HT-29 (cell line): ENCODE measurements at places on chromosomes 2 and 18.
A peak's percentile ranks its signal among the peaks of the same experiment; 100 is the strongest.

GRCh38 chr2:104969564-104969963, 68.3 kb upstream of the MRPS9 start:
- DNase-seq: peak; percentile 22

- no peak for DNase-seq
These were observed 698.0 kb downstream of the TDRD15 start for GRCh38 chr2:21821672-21822227.

GRCh38 chr2:178943745-178944144, 106.2 kb downstream of the CCDC141 start:
- DNase-seq: no peak

GRCh38 chr2:104790901-104791495, 62.9 kb upstream of the POU3F3 start:
- no peak for DNase-seq

DNA sequence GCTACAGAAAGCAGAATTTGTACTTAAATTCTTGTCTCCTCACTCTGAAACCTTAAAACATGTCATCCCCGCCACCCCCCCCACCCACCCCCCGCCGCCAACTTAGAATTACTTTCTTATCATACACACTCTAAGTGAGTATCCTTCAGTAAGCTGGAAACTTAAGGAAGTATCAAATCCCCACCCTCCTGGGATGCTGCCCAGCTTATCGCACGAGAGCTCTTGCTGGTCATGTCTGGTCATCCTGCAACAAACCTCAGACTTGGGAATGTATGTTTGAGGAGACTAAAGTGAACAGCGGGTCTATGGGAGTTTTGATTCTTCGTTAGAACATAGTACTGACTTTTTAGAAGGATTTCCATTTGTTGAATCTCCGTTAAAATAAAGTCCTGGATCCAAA, 203.3 kb downstream of the PTGR3 start:
- DNase-seq: no peak

- DNase-seq: no peak
These were observed 240.5 kb downstream of the MREG start for GRCh38 chr2:215772634-215773563.

- DNase-seq: no peak
These were observed 90.4 kb upstream of the NOSTRIN start for GRCh38 chr2:168712053-168712452.

DNA sequence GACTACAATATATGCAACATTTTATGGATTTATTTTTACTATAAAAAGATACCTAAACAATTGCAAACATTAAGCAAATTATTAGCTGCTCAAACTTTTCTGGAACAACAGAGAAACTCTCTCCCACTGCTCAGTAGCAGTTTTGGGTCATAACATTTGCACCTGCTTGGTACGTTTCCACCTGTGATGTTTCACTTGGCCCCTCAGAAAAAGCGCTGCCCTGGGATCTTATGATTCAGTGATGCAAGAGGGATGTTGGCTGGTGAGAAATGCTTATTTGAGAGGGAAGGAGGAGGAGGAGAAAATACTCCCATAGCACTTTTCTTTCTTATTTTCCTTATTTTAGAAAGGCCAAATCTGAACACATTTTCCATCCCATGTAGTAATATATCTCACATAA, 9.2 kb downstream of the IRS1 start:
- DNase-seq: no peak

- no peak for DNase-seq
These were observed 22.3 kb downstream of the CUL3 start for GRCh38 chr2:224562831-224563230.

GRCh38 chr2:75064691-75065396, 106.4 kb downstream of the POLE4 start:
- peak; percentile 66 for DNase-seq

DNA sequence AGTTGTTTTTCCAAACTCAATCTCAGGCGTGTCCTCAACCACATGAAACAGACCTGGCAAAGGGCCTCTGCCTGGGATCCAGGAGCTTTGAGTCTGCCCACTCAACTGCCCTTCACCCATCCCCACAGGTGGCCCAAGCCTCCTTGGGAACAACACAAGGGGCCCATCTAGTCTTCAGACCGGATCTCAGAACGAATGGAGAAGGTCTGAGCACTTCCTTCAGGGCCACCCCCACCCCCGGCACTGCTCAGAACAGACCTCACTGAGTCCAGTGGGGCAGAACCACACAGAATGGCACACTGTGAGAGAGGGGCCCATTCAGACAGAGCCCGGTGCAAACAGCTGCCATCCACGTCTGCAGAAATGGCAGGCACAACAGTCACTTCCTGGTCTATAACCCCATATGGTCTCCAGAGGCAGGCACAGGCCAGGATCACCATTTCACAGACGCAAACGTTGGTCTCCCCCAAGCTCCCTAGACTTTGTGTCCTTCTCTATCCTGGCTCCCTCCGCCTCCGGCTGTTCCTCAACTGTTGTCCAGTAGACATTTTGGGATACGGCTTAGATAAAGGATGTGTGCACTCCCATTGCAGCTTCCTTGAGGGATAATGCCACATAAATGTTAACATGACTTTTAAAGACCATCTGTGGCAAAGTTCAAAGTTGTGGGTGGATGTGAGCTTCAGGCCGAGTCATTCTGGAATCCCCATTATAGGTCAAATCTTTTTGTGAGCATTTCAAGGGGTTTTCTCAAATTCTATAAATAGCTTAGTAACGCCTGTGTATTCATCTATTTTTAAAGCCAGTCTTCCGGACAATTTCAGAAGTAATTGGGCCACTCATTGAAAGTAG, 149.7 kb downstream of the SMAD7 start:
- DNase-seq: no peak

GRCh38 chr2:169093535-169093934, 24.2 kb downstream of the DHRS9 start:
- peak; percentile 12 for DNase-seq

- DNase-seq: peak; percentile 90
These were observed 2.1 kb downstream of the GULP1 start for GRCh38 chr2:188293601-188294351.

DNA sequence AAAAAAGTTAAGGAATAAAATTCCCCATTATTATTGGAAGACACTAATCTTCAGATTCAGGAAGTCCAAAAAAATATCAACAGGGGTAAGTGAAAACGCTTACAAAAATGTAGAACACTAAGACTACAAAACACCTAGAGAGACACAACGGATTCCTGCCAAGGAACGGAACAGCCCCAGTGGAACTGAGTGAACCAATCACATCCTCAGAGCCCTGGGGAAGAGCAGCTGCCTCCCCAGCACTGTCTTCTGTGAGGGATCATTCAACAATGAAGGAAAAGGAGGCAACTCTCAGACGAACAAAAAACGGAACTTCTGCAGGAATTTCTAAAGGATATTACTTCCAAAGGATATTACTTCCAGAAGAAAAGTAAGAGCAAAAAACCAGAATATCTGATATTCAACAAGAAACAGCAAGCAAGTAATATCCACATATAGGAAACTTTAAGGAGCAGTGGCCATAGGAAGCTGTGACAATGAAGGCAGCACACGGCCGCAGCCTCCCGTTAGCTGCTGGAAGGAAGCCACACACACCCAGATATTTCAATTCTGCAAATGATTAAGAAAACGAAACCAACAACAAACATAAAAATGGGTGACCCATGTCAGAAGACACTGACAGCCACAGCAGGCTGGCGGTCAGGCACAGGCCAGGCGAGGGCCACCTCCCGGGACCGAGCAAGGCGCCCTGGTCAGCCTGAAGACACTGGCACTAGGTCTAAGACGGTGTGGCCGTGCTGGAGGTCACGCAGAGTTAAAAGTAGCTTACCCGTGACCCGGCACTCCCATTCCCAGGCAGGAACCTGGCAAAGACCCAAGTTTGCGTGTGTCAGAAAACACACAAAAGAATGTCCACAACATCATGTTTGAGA, 81.8 kb downstream of the HDAC4 start:
- DNase-seq: peak; percentile 53

DNA sequence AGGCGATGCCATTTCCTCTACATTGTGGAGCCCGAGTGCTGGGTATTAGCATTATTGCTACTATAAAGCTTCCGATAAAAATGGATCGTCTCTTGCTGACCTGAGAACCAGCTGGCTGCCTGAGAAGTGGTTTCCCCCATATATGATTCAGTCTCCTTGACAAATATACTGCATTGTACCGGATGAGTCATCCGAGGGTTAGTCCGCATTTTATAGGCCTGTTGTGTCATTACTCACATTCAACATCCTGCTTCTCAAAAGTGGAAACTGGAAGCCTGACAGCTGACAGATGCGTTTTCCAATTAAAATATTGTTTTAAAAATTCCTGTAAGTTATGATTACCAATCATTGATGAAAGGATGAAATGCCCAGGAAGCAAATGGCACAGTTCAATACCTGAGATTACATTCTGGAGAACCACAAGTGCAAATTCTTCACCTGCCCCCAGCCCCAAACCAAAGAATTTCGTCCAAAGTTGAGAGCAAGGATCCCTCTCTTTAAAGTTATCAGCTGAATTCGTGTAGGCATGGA, 65.7 kb downstream of the SPRED2 start:
- peak; percentile 94 for DNase-seq

GRCh38 chr2:50514901-50515300, 517.0 kb downstream of the NRXN1 start:
- DNase-seq: no peak

GRCh38 chr2:24050041-24050979, 769 bp downstream of the FKBP1B start:
- DNase-seq: no peak

DNA sequence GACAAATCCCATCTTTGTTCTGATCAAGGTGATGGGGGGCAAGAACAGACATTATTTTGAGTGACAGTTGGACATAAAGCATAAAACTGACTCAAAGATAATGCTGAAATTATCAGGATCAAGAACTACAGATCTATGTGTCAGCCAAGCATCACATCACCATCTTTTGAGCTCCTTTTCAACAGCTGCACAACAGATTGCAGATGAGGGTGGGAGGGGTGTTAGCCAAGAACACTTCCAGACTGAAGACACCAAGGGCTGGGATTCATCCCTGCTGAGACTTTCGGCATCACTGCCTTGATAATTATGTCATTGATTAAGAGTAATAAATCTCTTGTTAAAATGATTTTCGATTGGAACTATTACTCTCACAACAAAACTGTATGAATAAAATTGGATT, 191.5 kb upstream of the NETO1 start:
- no peak for DNase-seq

DNA sequence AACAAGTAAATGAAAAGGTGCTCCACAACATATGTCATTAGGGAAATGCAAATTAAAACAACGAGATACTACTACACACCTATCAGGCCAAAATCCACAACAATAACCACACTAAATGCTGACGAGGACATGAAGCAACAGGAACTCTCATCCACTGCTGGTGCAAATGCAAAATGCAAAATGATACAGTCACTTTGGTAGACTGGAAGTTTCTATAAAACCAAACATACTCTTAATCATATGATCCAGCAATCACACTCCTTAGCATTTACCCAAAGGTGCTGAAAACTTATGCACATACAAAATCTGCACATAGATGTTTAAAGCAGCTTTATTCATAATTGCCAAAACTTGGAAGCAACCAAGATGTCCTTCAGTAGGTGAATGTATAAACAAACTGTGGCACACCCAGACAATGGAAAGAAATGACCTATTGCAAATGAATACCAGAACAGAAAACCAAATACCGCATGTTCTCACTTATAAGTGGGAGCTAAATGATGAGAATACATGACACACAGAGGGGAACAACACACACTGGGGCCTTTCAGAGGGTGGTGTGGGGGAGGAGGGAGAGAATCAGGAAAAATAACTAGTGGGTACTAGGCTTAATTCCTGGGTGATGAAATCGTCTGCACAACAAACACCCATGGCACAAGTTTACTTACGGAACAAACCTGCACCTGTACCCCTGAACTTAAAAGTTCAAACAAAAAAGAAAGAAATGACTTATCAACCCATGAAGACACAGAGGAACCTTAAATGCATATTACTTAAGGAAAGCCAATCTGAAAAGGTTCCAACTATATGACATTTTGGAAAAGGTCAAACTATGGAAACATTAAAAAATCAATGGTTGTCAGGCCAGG, 80.4 kb downstream of the ASXL2 start:
- DNase-seq: no peak

DNA sequence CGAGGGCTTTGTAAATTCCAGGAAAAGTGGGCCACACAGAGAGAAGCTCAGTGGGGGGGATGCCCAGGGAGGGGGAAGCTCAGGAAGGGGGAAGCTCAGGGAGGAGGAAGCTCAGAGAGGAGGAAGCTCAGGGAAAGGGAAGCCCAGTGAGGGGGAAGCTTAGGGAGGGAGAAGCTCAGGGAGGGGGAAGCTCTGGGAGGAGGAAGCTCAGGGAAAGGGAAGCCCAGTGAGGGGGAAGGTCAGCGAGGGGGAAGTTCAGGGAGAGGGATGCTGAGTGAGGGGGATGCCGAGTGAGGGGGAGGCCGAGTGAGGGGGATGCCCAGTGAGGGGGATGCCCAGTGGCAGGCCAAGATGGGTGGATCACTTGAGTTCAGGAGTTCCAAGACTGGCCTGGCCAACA, 821 bp upstream of the CHRNG start:
- DNase-seq: no peak

GRCh38 chr2:28750316-28751251, 1.0 kb upstream of the PPP1CB start:
- peak; percentile 51 for DNase-seq

GRCh38 chr2:126719833-126720351, 63.9 kb downstream of the GYPC start:
- no peak for DNase-seq

DNA sequence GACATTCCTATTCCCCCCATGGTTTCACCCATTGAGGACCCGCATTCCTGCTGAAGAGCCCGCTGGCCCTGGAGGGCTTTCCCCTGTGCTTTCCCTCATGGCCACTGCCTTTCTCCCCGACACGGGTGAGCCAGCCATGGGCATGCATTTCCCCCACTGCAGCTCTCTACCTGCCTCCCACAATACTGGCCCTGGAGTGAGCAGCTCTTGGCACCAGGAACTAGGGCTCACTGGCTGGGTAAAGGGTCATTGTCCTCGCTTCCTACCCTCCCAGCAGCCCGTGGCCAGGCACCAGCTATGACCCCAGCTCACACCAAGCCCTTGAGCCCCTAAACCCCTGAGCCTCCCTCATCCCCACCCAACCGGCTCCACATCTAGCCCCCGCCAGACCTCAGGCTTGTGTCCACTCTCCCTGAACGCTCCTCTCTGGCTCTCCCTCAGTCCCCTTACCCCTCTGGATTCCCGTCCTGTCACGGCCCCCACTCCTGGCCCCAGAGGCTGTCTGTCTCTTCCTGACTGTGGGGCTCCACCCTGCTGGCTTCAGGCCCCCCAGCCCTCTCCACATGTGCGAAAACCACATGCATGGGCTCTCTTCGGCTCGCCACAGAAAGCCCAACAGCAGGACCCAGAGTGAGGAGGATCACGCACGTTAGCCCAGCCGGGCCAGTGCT, 199.8 kb downstream of the ZFP36L2 start:
- DNase-seq: no peak

GRCh38 chr18:71760541-71760940, 783.6 kb downstream of the CBLN2 start:
- no peak for DNase-seq
